Spleen (tissue), 13 donors: ENCODE measurements at places on chromosomes 11 and 22.

GRCh38 chr22:23121424-23121823 lies 20.4 kb downstream of the RSPH14 start:
- no peak for DNase-seq

GRCh38 chr22:46796566-46797195 lies 34.2 kb downstream of the TBC1D22A start:
- peak; percentile 56 for DNase-seq

GRCh38 chr11:57241353-57241972 lies 4.4 kb upstream of the APLNR start:
- no peak for DNase-seq

DNA sequence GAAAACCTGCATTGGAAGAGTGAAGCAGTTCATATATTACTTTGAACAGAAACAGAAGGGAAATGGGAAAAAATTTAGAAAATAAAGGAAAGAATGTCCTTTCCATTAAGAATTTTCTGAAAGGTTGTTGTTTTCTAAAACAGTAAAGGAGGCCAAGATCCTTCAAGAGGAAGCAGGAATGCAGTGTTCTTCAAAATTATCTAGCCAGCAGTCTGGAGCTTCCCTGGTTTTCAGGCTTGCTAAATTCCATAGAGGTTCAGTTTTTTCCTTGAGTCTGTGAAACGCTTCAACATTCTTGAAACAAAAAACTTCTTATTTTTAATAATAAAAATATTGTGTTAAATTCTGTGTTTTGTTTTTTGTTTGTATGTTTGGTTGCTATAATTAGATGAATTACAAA lies 189.0 kb upstream of the ANO3 start:
- no peak for DNase-seq

GRCh38 chr11:64130618-64131017 lies 35.3 kb downstream of the MACROD1 start:
- DNase-seq, result no peak
